ENCODE measurements at places on chromosomes 6 and 20.

GRCh38 chr20:63775096-63775978, 35.8 kb downstream of the SLC2A4RG start:
- DNase-seq: no peak

- no peak for DNase-seq
Measured at GRCh38 chr6:37585523-37585905, 85.8 kb upstream of the CCDC167 start.

- DNase-seq: no peak
Measured at GRCh38 chr6:14542670-14543366, 425.2 kb downstream of the CD83 start.

GRCh38 chr6:85461798-85462170, 11.9 kb downstream of the NT5E start:
- no peak for DNase-seq

- DNase-seq: no peak
Measured at GRCh38 chr20:9068841-9069663, at the start of gene PLCB4. PLCB4 (plus strand) TSS chr20:9069087; CDS start chr20:9307815, 238,728 bp downstream.

DNA sequence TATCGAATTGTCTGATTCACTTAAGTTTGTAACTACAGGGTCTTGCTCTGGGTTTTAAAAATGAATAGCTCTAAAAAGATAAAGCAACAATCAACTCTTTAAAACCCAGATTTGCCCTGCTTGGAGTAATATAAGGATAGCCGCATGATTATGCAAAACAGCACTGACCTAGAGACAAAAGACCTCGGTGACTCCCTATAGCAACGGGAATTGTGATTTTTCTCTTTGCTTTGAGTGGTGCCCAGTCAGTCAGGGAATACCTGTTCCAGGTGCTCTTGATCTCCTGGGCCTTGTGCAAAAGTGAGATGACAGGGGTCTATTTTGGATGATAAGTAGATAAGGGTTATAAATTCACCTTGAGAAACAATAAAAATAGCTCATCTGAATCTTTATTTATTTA, 336.3 kb upstream of the NOX3 start:
- no peak for DNase-seq

GRCh38 chr6:50259903-50260302, 210.2 kb upstream of the DEFB112 start:
- no peak for DNase-seq

DNA sequence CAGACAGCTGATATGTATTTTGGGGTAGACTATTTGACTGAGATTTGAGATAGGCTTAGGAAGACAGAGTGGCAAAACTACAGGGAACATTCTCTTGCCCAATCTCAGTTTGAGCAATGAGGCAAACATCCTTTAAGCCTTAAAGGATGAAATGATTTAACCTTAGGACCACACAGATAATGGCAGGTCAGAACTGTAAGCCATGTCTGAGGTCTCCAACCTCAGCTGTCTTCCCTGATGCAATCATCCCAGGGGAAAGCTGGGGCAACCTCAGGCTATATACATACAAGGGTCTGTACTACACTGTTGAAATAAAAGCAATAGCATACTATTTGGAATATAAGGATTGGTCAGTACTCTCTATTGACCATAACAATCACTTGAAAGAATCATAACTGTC, 83.8 kb upstream of the NUP153 start:
- DNase-seq: no peak

DNA sequence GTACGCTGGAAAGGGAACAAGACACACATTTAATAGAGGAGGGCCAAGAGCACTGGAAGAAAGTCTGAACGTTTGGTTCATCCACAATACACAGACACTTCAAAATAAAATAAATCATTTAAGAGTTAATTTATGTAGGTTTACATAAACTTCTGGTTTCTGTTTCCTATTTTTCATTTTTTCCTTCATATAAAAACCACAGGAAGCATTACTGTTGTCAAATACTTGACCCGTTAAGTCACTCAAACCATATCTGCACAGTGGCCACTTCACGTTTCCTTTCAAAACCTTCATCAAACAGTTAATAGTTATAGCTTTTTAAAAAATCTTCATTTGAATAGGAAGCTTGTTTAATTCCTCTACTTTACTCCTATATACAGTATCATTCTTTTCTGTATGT, 257.6 kb upstream of the THEMIS start:
- DNase-seq: no peak

DNA sequence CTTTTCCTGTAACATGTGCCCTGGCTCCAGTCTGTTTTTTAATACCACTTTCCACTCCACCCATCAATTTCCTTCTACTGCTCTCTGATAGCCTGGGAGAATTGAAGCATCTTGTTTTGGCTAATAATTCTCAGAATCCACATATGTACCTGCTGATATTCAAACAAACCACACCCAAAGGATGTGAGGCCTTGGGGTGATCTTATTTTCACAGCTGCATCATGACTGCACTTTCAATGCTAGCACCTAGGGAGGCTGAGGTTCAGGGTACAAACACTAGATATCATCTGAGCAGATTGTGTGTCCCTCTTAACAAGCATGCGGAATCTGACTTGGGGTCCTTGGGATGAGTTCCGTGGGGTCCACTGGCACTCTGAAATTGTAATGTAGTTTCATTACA, 12.7 kb downstream of the FNDC1 start:
- DNase-seq: no peak

- no peak for DNase-seq
Measured at GRCh38 chr6:97822632-97823031, 539.6 kb upstream of the MMS22L start.

- no peak for DNase-seq
Measured at GRCh38 chr6:72580281-72580940, 41.5 kb upstream of the KCNQ5 start.

DNA sequence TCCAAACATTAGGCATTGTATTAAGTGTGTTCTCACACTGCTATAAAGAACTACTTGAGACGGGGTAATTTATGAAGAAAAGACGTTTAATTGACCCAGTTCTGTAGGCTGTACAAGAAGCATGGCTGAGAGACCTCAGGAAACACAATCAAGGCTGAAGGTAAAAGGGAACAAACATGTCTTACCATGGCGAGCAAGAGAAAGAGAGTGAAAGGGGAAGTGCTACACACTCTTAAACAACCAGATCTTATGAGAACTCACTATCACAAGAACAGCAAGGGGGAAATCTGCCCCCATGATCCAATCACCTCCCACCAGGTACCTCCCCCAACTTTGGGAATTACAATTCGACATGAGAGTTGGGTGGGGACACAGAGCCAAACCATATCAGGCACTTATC, 86.6 kb upstream of the TOP1 start:
- no peak for DNase-seq

All from stimulated activated CD8-positive, alpha-beta memory T cell treated with anti-CD3 and anti-CD28 coated beads, Interleukin-2, amount 100 ng/mL, for 1 hour (primary cell).